Fibroblast of gingiva (primary cell): ENCODE measurements at places on chromosomes 6 and 20.

GRCh38 chr20:58312836-58313235 is 3.3 kb downstream of the RAB22A start:
- no peak for DNase-seq

DNA sequence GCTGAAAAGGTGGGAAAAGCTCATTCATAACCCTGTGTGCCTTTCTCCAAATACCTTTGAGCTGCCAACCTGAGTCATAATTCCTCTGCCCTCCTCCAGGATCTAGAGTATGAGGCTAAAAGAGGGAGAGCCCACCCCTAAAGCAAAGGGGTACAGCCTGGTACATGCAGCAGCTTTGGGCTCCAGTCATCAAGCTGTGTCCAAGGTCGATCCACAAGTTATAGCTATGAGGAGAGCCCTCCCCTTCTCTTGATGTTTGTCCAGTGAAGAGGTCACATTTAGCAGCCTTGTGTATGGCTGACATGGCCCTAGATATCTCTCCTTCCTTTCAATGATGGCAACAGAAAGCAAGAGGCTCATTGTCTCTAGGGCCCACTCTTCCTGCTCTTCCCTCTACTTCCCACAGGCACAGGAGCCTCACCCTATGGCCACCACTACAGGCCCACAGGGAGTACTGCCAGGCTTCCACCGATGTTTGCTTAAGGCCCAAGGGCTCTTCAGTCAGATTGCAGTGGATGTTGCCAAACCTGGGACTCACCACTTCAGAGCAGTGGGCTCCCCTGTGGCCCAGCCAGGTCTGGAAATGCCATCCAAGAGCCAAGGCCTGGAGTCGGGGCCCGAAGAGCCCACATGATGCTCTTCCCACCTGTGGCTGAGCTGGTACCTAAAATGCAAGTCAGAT is 176.8 kb downstream of the CD83 start:
- no peak for DNase-seq

DNA sequence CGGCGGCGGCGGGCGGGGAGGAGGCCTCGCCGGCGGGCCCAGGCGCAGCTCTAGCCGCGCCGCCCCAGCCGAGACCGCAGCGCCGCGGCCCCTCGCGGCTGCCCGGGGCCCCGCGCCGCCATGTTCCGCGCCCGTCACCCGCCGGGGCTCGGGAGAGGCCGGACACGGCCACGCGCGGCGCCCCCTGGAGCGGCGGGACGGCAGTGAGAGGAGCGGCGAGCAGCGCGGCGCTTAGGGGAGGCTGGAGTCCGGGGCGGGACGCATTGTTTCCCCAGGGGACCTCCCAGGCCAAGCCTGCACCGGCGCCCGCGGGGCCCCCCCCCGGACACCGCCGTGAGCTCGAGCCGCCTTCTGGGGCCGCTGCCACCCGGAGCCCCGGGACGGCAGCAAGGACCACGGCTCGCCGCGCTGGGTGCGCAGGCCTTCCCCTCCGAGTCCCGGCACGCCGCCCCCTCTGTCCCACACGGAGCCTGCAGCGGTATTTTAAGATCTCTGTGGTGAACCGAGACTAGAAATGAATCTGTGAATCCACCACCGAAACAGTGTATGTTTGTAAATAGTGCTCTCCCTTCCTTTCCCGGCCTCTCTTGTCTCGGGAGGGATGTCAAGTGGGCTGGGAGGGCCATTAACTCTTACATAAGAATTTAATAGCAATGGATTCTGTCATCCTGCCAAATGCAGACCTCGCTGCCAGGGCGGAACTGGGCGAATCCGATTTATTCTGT is 424 bp upstream of the KIF13A start:
- peak; percentile 72 for DNase-seq

DNA sequence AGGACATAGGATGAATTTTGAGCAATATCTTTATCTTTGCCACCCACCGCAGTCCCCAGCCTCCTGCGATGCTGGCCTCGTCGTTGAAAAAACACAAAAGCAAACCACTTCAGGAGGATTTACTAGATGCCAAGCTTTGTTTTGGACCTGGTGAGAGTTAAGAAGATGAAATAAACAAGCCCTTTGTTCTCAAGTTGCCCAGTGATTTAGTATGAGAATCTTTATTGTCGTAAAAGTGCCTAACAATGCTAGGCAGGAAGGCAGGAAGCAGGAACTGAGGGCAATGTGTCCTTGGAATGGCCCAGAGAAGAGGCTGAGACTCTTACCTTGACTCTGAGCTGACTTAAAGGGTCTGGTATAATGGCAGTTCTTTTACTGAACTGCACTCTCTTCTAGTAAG is 116.0 kb downstream of the TRMT11 start:
- no peak for DNase-seq

DNA sequence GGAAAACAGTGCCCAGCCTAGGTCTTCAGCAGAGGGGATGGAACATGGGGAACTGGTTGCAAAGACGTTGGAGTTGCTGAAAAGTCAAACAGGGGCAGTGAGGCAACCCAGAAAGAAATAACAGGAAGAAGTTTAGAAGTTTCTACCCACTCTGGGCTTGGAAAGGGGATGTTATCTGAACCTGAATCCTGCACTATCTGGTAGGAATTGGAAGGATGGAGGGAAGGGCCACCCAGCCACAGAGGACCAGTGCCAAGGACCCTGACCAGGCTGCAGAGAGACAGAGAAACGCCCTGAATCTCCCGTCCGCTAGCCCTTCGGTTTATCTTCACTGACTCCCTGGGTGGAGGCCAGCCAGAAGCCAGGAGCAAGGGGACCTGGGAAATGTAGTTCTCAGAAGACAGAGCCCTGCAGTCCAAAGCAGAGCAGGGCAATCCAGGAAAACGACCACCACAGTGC is 217.3 kb upstream of the RREB1 start:
- no peak for DNase-seq

- no peak for DNase-seq
These were observed 142.8 kb downstream of the GJA1 start for GRCh38 chr6:121578216-121578615.

DNA sequence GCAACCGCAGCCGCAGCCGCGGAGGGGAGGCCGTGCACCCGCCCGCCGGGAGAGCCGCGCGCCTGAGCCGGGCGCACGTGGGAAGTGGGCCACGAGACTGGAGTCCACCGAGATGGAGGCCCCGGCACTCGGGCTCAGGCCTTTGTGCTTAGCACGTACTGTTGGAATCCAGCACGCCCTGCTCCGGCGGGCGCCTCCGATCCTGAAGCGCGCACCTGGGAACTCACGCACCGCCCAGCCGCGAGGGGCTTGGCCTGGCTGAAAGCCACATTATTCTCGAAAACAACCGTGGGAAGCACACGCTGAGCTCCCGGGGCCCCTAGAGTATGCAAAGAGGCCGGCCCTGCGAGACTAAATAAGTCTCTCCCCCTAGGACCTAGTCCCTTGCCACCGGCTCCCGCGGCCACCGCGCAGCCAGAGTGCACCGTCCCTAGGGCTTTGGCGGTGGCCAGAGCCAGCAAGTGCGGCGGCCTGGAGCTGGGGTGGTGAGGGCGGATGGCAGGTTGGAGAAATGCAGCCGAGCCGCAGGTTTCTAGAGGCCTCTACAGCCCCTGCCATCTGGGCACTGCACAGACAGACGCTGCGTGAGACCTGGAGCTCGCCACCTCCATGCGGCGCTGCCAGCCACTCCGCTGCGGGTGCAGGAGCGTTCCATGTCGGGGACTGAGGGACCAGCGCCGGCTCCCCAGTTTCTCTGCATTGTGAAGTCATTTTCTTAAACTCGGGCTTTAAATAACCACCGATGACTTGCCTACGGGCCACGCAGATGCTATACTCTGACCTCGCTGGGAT is 42.0 kb upstream of the LY86 start:
- DNase-seq, result no peak

GRCh38 chr6:46453741-46454316 is 37.4 kb downstream of the RCAN2 start:
- peak; percentile 26 for DNase-seq

GRCh38 chr6:158501360-158502262 is 58.3 kb upstream of the TMEM181 start:
- no peak for DNase-seq

GRCh38 chr6:90209527-90209926 is 87.1 kb downstream of the BACH2 start:
- DNase-seq, result no peak

DNA sequence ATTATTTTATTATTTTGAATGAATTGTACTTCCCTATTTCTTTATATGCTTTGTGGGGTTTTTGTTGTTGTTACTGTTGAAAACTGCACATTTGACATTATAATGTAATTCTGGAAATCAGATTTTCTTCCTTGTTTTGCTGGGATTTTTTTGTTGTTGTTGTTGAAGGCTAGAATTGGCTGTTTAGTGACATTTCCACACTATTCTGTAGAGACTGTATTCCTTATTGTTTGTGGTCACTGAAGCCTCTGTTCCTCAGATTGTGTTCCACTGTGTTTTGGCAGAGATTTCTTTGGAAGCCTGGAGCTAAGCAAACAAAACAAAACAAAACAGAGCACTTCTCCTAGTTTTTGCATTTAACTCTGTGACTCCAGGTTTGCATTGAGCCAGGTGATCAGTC is 52.9 kb downstream of the CDYL start:
- no peak for DNase-seq

DNA sequence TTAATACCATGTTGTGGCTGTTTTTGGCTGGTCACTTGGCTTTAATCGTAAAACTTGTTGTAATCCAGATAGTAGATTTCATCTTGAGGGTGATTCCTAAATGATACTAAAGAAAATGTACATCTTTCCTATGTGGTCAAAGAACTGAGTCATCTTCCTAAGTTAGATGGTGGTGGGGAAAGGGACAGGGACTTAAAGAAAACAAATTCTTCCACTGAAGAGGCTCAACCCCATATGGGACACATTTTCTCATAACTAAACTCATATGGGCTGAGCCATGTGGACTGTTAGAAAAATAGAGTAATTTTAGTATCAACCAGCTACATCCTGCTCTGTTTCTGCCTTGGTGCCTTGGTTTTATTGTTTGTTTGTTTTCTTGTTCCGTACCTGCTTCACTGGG is 155.8 kb downstream of the TSHZ2 start:
- DNase-seq, result no peak

- DNase-seq, result no peak
These were observed 8.6 kb upstream of the SIRPB2 start for GRCh38 chr20:1499528-1500420.

- peak; percentile 33 for DNase-seq
These were observed 120.7 kb upstream of the ZFP64 start for GRCh38 chr20:52312132-52312729.

DNA sequence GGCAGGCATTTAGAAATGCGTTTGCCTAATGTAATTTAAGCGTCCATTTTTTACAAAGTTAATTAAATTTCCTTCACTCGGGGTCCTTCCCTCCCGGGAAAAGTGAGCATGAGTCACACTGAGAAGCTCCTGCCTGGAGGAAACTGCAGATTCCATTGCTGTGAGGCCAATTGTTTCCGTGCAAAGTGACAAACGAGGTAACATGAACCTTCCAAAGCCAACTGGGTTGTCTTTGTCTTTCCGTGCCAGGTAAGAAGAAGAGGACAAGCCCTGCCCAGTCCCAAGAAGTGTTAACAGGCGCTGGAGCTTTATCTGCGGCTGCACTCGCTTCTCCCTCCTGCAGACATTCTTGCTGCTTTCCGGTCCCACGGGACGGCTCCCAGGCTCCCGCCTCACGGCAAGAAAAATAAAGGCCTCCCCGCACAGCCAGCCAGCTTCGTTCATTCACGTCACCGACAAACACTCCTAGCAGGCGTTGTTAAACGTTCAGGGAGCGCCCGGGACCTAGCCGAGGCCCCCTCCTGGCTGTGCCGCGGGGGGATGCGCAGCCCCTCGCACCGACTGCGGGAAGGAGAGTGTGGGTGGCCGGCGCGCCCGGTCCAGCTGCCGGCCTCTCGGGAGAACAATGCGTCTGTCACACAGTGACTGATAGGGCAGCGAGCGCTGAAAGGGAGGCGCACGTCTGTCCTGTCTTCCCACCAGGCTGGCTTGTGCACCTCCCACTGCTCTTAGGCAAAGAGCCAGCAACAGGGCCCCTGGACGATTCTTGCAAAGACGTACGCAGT is 61.5 kb upstream of the HDDC2 start:
- peak; percentile 24 for DNase-seq

GRCh38 chr20:17568972-17569521 is 828 bp upstream of the DSTN start:
- DNase-seq, result peak; percentile 96

GRCh38 chr6:45795678-45796077 is 220.0 kb downstream of the CLIC5 start:
- no peak for DNase-seq

GRCh38 chr20:45378191-45378590 is at the start of gene TP53TG5:
Gene TP53TG5, minus strand, starts transcription at chr20:45378325. Its CDS starts 89 bp downstream, at chr20:45378236.
- no peak for DNase-seq

DNA sequence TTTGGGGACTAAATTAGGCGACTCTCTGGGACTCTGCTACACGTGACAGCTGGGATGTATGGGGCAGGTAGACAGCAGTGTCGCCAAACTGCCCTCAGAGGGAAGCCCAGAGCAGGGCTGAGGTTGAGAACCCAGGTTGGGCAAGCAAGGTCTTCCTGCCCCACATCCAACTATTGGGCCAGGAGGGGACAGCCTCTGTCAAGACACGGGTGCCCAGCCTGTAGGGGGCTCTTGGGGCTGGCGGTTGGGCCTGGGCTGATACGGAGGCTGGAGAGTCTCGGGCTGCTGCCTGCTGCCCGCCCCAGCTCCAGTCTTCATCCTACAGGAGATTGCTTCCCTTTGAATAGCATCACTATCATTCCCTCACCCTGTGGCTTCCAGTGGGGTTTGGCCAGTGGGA is 33.3 kb downstream of the CPNE5 start:
- no peak for DNase-seq

GRCh38 chr20:56360133-56360907 is 1.5 kb downstream of the FAM210B start:
- DNase-seq, result no peak

GRCh38 chr20:20827992-20828597 is 115.7 kb upstream of the RALGAPA2 start:
- no peak for DNase-seq

DNA sequence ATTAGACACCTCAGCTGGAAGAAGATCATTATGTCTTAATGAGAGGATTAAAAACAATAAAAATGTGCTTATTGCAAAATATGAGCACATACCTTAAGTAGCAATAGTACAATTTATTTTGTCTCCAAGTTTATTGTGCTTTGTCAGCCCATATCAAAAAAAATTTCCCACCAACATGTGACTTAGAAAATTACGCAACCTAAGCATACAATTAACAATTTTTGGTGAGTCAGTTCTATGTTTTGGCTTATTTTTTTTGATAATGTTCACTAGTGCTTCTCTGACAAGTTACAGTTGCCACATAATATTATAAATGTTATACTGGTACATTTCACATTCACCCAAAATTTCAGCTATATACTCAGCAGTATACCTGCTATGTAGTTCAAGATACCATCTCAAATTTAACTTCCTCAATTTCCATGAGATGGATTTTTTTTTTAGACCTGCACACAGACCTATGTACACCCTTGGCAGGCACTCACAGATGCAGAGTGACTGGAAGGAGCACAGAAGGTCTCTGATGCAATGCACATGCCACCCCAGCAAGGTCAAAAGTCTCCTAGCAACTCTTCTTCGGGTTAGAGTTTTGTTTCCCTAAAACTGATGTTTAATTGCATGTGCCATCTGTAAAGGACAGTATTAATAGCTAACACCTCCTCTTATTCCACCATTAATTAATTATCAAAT is 112.4 kb downstream of the PRKN start:
- peak; percentile 60 for DNase-seq
